ENCODE measurements at places on chromosomes 16 and 17.

DNA sequence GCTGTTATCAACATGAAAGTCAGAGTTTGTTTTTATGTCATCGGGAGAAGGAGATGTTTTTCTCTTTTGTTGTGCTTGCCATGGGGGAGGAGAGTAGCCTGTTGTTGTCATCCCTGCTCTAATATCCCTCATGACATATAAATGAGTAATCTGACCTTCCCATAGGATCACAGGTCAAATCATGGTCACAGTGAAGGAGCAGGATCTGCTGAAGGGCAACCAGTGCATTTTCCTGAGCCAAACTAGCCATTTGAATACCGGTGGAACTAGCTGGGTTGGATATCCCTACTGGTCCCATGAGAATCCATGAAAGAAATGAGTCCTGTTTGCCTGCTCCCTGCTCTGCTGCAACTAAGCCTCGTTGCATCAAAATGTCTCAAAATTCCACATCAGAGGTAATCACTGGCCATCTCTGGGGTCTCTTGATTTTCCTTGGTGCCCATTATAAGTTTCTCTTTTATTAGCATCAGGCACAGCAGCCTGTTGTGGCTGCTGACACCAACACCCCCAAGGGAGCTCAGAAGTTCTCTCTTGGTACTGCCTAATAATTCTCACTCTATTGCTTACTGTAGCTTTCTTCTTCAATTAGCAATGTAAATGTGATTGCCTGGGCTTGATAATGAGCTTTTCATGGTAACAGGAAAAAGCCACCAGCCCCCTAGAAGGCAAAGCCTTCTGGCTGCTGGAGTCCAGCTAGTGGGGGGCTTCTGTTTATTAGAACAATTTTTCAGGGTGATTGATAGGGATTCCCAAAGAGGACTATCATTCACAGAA is 211.4 kb upstream of the ERCC4 start:
- no peak for DNase-seq

GRCh38 chr17:49508866-49509587 is 13.9 kb downstream of the NGFR start:
- no peak for DNase-seq

DNA sequence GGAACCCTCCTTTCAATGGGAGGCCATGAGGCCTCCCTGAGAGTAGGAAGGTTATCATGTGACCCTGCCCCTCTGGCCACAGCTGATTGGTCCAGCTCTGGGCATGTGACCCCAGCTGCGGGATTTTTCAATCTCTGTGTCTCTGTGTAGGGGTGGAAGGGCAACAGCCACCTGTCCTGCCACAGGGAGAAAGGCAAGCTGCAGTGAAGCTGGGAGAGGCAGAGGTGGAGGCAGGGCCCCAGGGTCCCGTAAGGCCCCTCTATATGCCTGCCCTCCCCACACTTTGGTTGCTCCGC is 10.9 kb downstream of the DNAAF8 start:
- no peak for DNase-seq

- no peak for DNase-seq
Measured at GRCh38 chr17:58235821-58236220, 2.6 kb upstream of the LPO start.

DNA sequence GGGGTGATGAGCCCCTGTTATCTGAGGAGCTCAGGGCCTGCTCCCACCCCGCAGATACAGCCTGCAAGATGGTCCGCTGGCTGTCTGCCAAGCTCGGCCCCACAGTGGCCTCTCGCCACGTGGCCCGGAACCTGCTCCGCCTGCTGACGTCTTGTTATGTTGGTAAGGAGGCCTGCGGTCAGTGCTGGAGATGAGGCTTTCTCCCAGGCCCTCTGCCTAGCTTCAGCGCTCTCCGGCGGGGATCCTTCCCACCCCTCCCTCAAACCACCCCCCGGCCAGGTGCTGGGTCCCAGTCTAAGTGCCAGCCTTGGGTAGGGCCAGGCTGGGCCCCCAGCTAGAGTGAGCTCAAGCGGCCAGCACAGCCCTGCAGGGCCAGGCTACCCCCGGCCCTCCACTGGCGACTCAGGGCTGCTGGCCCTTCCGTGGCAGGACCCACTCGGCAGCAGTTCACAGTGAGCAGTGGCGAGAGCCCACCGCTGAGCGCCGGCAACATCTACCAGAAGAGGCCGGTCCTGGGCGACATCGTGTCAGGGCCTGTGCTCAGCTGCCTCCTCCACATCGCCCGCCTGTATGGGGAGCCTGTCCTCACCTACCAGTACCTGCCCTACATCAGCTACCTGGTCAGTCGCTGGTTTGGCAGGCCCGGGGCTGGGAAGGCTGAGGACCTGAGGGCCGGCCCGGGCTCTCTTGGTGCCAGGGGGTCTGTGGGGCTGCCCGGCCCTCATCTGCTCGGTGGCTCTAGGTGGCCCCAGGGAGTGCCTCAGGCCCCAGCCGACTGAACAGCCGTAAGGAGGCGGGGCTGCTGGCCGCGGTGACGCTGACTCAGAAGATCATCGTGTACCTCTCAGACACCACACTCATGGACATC is 6.1 kb downstream of the WDR81 start:
- peak; percentile 88 for DNase-seq

DNA sequence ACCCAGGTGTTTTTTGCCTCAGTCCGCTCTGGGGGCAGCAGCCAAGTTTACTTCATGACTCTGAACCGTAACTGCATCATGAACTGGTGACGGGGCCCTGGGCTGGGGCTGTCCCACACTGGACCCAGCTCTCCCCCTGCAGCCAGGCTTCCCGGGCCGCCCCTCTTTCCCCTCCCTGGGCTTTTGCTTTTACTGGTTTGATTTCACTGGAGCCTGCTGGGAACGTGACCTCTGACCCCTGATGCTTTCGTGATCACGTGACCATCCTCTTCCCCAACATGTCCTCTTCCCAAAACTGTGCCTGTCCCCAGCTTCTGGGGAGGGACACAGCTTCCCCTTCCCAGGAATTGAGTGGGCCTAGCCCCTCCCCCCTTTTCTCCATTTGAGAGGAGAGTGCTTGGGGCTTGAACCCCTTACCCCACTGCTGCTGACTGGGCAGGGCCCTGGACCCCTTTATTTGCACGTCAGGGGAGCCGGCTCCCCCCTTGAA is 2.1 kb upstream of the C17orf107 start:
- DNase-seq = no peak

- DNase-seq = no peak
Measured at GRCh38 chr17:41986634-41987033, 20.0 kb downstream of the CNP start.

GRCh38 chr16:67969254-67970039 is 1.0 kb upstream of the SLC12A4 start:
- DNase-seq = no peak

DNA sequence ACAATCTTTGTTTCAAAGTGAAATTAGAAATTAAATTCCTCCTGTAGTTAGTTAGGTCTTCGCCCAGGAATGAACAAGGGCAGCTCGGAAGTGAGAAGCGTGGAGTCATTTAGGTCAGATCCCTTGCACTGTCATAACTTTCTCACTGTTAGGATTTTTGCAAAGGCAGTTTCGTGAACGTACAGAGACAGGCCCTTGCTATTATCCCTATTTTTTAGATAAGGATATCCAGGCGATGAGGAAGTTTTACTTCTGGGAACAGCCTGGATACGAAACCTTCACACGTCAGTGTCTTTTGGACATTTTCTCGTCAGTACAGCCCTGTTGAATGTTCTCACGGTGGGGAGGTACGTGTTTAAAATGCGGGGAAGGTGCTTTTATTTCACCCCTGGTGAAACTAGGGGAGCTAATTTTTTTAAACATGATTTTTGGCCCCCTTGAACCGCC is 318 bp upstream of the RBL2 start:
- DNase-seq = no peak

Data from Daoy (cell line).